Stimulated activated CD4-positive, alpha-beta T cell treated with anti-CD3 and anti-CD28 coated beads, Interleukin-15, amount 100 ng/mL, for 48 hours (primary cell): ENCODE measurements at places on chromosomes 3 and 15.

- DNase-seq = no peak
These were observed 125.0 kb downstream of the MOBP start for GRCh38 chr3:39592311-39593050.

GRCh38 chr3:147864754-147865354 is 455.7 kb downstream of the ZIC1 start:
- DNase-seq = no peak

- DNase-seq = no peak
These were observed 20.7 kb downstream of the TCAIM start for GRCh38 chr3:44359146-44359751.

DNA sequence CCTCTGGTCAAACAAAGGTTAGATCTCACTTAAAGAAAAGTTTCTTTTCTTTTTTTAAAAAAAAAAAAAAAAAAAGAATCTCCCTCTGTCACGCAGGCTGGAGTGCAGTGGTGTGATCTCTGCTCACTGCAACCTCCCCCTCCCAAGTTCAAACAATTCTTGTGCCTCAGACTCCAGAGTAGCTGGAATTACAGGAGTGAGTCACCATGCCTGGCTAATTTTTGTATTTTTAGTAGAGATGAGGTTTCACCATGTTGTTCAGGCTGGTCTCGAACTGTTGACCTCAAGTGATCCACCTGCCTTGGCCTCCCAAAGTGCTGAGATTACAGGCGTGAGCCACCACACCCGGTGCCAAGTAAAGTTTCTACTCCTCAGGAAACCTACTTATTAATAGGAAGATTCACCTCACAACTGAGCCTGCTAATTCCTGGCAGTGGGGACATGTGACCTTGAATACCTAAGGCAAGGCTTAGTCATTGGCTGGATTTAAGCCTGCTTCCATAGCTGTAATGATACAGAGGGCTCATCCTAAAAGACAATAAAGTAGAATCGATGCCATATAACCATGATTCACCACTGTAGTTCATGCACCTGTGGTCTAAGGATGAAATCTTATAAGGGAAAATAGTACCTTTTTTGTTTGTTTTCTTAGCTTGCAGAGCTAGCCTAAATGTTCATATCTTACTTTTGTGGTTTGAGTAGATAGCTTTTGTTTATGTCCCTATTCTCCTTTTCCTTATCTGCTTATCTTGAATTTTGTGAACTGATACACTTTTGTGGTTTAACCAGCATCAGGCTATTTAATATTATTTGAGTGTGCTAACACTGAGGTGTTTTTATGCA is 24.8 kb upstream of the RBMS3 start:
- DNase-seq = no peak

- DNase-seq = no peak
These were observed 35.9 kb downstream of the EIF4E3 start for GRCh38 chr3:71689291-71689690.

DNA sequence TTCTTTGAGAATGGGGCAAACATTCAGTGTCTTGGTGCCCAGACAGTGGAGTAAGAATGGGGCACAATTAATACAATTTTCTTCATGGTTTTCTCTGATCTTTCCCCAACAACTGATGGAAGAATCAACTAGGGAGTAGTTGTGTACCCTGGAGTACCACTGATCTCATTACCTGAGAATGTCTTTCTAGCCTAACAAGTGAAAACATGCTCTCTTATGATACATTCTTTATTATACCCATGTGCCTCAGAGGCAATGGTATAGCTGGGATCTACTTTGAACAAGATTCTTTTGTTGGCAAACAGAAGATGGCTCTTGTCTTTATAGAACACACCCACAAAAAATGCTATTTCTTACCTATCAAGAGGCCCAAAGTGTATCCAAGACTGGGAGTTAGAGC is 250.6 kb upstream of the CMC1 start:
- DNase-seq = no peak

- DNase-seq = no peak
These were observed 25.6 kb downstream of the APBA2 start for GRCh38 chr15:28911310-28911931.

GRCh38 chr3:93923006-93923405 is 50.7 kb downstream of the PROS1 start:
- no peak for DNase-seq

- no peak for DNase-seq
These were observed 21.3 kb upstream of the BNC1 start for GRCh38 chr15:83305704-83306291.

DNA sequence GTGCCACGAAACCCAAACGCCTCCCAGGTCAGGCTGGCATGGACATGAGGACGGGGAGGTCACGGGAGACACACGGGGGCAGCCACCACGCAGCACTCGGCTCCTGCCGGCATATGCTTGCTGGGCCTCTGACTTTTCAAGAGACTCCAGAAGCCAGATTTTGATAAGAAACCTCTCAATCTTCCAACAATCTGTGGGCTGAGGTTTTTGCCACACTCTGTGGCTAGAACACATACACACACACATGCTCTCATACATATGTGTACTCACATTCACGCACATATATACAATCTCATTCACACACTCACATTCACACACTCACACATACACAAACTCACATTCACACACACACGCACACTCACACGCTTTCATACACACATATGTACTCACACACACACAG is 86.7 kb upstream of the LINGO1 start:
- DNase-seq = no peak

DNA sequence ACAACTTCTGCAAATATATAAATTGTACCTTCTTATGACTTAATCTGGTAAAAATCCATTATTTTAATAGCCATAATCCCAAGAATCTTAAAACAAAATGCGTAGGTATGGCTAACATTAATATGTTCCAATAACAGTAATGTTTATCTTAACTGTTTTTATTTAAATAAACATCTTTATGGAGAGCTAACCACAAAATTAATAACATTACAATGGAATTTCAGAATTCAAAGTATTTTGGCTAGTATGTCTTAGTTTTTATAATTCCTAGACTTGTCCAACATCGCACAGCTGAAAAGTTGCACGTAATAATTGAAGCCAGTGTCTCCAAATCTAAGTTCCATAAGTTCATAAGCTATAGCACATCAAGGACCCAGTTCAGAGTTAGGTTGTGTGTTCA is 47.6 kb downstream of the ANKRD28 start:
- no peak for DNase-seq

DNA sequence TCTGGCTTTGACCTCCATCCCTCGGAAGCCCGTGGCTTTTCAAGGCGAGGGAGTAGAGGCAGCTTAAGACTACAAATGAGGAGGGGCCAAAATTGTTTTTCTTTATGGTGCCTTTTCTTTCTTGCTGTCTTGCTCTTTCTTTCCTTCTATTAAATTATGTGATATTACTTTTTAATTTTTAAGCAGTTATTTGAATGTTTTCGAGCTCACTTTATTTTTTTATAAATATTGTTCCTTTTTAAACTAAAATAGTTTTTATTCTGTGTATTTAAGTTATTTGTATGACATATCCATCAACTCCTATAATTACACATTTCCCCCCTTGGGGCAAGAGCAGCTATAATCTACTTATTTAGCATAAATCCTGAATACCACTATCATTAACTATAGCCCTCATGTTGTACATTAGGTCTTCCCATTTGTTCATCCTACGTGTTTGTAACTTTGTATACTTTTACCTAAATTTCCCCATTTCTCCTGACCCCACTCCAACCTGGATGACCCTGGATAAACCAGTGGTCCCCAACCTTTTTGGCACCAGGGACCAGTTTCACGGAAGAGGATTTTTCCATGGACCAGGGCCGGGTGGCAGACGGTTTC is 622 bp upstream of the PLSCR1 start:
- no peak for DNase-seq

DNA sequence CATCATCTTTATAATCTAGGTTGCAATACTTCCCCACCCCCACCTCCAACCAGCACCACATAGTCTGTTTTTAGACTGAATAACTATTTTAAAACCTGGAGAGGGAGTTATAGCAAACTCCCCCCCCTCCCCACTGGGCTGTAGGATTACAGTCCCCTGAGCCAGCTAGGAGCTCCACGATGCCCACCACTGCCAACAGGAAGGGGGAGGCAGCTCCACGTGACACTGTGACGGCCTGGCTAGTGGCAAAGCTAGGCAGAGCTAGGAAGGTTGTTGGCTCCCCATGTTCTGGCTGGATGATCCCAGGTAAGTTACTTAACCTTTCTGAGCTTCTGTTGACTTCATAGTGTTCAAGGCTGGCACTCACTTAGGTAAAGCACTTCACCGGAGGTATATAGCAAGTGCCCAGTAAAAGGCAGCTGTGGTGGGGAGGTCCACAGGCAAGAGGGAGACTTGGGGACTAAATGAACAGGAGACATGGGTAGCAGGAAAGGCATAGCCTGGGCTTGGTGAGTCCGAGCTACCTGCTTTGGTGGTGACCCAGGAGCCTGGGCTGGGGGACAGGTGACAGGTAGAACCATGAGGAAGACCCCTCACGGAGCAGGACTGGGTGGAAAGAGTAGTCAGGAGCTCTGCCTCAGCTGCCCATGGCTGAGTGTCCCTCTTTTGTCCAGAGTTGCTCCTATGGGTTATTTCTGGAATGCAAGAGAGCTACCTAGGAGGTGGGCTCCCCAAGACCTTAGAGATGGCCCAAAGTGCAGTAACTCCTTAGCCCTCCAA is 4.0 kb upstream of the TBC1D21 start:
- DNase-seq = no peak

- DNase-seq = no peak
These were observed 111.4 kb downstream of the DLG1 start for GRCh38 chr3:197186887-197187588.

GRCh38 chr15:101554115-101554915 is 64.8 kb upstream of the PCSK6 start:
- DNase-seq = no peak

DNA sequence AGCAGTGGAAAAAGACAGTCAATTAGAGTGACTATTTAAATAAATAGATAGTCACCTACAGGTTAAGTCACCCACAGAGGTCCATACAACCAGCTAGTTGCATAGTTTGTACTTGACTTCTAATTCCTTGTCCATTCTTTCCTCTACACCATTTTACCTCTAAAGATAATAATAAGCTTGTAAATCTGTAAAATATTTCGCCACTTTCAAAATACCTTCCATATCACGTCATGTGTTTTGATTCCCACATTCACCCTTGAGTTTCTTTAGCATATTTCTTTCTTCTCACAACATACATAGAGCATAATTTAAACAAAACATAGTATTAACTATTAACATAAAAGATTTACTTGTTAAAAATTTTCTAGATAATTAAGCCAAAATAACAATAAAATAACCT is 689.6 kb downstream of the MECOM start:
- no peak for DNase-seq

DNA sequence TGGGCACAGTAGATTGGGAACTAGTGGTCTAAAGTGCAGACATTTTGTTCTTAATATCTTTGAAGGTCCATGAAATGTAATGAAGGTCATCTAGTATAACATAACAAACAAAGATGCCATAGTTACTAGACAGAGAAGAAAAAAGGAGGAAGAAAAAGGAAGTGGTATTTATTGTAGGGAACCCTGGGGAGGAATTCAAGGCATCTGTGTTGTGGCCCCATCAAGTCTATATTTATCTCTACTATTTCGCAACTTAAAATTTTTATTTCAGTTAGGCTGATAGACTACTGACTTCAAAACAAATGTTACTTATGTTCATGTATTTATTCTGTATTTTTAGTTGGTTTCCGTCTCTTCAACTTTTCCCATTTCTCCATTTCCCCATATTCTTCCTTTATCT is 48.9 kb upstream of the ZDHHC23 start:
- no peak for DNase-seq

DNA sequence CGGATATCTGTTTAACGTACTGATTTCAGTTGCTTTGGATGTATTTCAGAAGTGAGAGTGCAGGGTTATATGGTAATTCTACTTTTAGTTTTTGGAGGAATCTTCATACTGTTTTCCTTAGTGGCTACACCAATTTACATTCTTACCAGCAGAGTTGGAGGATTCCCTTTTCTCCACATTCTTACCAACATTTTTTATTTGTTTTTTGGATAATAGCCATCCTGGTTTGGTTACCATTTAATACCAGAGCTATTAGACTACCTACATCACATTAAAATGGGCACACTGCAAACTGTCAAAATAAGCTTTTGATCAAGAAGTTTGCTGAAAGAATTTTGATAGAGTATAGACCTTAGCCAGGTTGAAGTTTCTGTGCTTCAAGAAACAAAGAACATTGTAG is 217.2 kb upstream of the CFAP20DC start:
- DNase-seq = no peak

GRCh38 chr3:50825841-50826240 is 151.1 kb downstream of the DOCK3 start:
- DNase-seq = no peak

- no peak for DNase-seq
These were observed 26.7 kb downstream of the GBE1 start for GRCh38 chr3:81734742-81735141.

DNA sequence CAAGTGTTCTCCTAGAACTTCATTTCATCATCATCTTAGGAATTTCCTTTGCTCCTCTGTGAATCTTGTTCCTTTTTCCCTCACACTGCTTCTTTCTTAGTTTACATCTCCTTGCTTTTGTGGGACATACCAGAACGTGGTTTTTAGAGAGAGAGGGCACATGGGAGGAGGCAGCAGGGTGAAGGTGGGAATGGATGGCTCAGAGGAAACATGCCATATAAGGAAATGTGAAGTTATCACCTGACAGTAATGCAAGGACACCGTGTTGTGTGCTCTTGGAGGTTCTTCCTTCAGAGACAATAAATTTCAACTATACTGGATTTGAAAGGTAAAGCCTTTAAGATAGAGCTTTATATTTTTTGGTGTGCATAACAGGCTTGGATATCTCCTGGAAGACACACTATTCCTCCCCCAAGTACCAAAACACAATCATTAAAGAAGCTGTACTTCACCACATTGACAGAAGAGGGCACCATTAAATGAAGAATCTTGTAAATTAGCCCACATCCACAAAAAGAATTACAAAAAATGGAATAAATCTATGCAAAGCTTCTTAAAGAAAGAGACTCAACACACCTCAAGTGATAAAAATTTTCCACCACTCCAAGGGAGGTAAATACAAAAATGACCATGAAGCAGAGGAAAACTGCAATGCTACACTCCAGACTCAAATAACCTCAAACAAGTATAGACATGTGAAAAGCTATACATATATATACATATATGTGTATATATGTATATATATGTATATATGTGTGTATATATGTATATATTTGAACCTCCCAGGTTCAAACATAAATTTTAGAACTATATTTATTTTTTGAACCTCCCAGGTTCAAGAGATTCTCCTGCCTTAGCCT is 26.1 kb downstream of the RPL39L start:
- no peak for DNase-seq

GRCh38 chr3:9649791-9650521 is 651 bp downstream of the MTMR14 start:
- DNase-seq = no peak

DNA sequence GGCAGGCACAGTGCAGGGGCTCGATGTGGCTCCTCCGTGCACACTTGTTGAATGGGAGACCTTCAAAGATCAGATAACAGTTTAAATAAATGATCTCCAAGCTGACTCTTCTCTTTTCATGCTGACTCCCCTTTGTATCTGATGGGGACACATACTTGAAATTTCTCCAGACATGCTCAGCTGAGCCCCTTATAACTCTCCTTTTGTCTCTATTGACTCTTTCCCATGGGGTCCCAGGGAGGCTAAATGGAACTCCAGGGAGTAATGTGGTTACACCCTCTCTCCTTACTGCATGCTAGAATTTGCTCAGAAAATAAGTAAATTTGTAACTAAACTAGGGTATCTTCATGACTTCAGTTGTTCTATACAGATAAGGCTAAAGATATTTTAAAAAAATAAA is 48.2 kb upstream of the TM4SF4 start:
- DNase-seq = no peak

GRCh38 chr3:43062040-43062563 is 43.8 kb downstream of the POMGNT2 start:
- DNase-seq = no peak

- no peak for DNase-seq
These were observed 386.6 kb upstream of the THBS1 start for GRCh38 chr15:39194106-39194830.
